ENCODE measurements at places on chromosomes 7 and 10. TPM values are rescaled to one million over a fixed set of nuclear protein-coding genes. Genes with fewer than 3 reads are reported as not detected.

- no peak for DNase-seq
- no peaks in the 10 kb centered on the region for H3K4me1 ChIP-seq
- no peak overlapping the region for H3K27ac ChIP-seq
- peaks cover 5% of the 10 kb centered on the region for H3K36me3 ChIP-seq
- H3K27me3 ChIP-seq: no peaks in the 10 kb centered on the region
Observed at GRCh38 chr7:132825222-132825621, 249.0 kb upstream of the PLXNA4 start.

DNA sequence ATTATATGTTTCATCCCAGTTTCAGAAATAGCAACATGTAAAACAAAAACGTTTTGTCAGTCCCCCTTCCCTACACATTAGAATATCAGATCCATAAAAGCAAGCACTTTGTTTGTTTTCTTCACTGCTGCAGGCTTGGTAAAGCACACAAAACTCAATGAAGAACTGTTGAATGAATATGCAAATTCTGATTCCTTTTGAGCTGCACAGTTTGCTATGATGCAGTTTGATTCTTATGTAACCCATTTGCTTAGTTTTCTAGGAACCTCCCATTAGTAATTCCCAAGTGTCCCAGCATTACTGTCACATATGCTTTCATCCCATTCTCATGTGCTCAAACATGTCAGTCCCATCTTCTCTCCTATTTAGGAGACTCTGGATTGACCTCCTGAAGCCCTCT, 26.1 kb upstream of the CHCHD3 start:
- no peaks in the 10 kb centered on the region for H3K36me3 ChIP-seq
- DNase-seq: no peak
- H3K27ac ChIP-seq: no peak overlapping the region
- no peaks in the 10 kb centered on the region for H3K4me1 ChIP-seq
- H3K27me3 ChIP-seq: no peaks in the 10 kb centered on the region

CRHR2 gene
- not detected for polyA plus RNA-seq

DNA sequence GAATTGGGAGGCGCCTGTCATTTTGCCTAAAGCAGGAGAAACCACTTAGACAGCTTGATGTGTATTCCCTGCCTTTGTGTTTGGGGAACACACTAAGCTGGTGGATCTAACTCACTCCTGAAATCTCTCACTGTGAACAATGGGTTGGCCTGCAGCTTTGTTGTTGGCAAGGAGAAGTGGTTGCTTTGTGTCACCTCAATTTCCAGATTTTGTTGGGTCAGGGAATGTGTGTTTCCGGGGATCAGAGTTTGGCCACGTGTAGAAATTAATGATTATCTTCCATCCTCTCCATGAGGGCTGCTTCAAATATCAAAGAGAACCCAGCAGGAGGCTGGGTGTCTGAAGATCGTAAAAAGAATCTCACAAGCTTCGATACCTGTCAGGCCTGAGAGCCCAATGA, 27.8 kb downstream of the A1CF start:
- H3K4me3 ChIP-seq: no peak overlapping the region
- H3K4me1 ChIP-seq: no peaks in the 10 kb centered on the region
- H3K27ac ChIP-seq: no peak overlapping the region
- no peaks in the 10 kb centered on the region for H3K36me3 ChIP-seq
- DNase-seq: no peak
- H3K27me3 ChIP-seq: no peaks in the 10 kb centered on the region

- DNase-seq: no peak
- H3K36me3 ChIP-seq: no peaks in the 10 kb centered on the region
- no peaks in the 10 kb centered on the region for H3K4me1 ChIP-seq
- H3K27ac ChIP-seq: no peak overlapping the region
Observed at GRCh38 chr10:65786279-65786678, 1139.6 kb upstream of the LRRTM3 start.

DNA sequence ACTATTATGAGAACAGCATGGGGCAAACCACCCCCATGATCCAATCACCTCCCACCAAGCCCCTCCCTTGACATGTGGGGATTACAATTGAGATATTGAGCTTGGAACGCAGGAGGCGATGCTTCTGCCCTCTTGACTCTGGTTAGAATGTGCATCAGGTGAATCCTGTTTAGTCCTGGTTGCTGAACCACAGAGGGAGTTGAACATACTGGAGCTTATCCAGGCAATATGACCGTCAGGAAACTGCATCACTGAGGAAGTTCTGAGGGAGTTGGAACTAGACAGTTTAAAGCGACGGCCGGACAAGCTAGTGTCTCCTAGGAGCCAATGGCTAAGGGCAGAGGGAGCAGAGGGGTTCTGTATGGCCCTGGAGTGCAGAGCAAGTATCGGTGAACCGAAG, 31.8 kb upstream of the GARS1 start:
- peaks cover 21% of the 10 kb centered on the region for H3K36me3 ChIP-seq
- H3K4me1 ChIP-seq: peaks cover 11% of the 10 kb centered on the region
- no peak overlapping the region for H3K4me3 ChIP-seq
- H3K27ac ChIP-seq: no peak overlapping the region
- H3K27me3 ChIP-seq: no peaks in the 10 kb centered on the region

- H3K36me3 ChIP-seq: no peaks in the 10 kb centered on the region
- no peak overlapping the region for H3K4me3 ChIP-seq
- H3K4me1 ChIP-seq: no peaks in the 10 kb centered on the region
- no peaks in the 10 kb centered on the region for H3K27me3 ChIP-seq
- DNase-seq: no peak
Observed at GRCh38 chr7:46979439-46979838, 602.5 kb downstream of the TNS3 start.

CFTR gene
- polyA plus RNA-seq: not detected

UTF1 gene
- polyA plus RNA-seq: not detected

IDI2 gene
- not detected for polyA plus RNA-seq

PTF1A gene
- polyA plus RNA-seq: not detected

GRCh38 chr7:128115336-128115820, 84.1 kb upstream of the LRRC4 start:
- H3K36me3 ChIP-seq: no peaks in the 10 kb centered on the region
- peaks cover 32% of the 10 kb centered on the region for H3K4me1 ChIP-seq
- H3K27ac ChIP-seq: no peak overlapping the region
- H3K4me3 ChIP-seq: no peak overlapping the region
- no peaks in the 10 kb centered on the region for H3K27me3 ChIP-seq
- DNase-seq: no peak
